ENCODE measurements at places on chromosomes 6 and 20.

DNA sequence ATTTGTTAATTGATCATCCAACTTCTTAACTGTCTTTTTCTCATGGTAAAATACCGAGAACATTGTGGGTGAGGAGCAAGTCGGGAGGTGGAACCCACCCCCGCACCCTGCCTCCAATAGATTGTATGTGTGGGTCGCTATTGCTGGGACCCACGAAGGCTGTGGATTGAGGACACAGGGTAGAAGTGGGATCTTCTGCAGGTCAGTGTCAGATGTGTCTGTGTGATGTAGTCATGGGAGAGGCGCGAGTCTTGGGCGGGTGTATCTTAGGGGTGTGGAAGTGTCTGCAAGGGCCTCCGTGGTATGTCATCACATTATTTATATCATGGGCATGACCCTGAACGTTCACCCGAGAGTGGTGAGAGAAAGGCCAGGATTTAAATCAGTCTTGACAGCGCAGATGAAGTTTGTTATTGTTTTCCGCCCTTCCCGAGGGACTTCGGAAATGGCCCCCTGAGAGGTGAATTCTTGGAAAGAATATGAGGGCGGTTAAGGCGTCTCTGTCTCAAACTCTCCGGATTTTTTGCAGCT is 472 bp upstream of the PAQR8 start:
- no peak for DNase-seq

DNA sequence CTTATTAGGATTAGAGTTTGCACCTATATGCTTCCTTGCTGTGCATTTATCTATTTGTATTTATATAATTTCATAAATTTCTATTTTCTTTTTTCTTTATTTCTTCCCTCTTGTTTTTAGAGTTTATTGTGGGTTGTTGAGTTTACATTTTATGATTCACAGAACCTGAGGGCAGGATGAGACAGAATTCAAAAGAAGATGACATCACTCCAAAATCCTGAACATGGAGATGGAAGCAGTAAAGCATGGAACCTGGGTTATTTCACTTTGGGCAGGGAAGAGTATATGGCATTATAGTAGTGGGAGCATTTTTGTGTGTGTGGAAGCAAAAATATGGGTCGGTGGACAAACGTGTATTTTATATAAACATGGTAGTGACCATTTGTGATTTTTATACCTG is 157.5 kb downstream of the RFX6 start:
- DNase-seq, result no peak

- DNase-seq, result no peak
Observed at GRCh38 chr6:161228921-161229591, 44.8 kb downstream of the AGPAT4 start.

DNA sequence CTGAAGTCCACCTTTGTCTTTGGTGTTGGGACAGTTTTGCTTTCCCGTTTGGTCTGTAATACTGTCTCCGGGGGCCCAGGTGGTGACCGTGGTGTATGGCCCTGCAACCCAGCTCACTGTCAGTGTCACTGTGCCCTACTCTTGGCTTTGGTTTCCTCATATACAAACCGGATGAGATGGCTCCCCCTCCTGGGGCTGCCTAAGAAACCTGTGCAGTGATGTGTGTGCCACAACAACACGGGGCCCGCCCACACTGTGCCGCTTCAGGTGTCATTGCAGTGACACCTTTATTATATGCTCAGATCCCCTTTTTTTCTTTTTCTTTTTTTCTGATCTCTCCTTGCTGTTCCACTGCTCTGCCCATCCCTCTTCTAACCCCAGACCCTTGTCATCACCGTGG is 73.9 kb downstream of the RAMACL start:
- DNase-seq, result no peak

DNA sequence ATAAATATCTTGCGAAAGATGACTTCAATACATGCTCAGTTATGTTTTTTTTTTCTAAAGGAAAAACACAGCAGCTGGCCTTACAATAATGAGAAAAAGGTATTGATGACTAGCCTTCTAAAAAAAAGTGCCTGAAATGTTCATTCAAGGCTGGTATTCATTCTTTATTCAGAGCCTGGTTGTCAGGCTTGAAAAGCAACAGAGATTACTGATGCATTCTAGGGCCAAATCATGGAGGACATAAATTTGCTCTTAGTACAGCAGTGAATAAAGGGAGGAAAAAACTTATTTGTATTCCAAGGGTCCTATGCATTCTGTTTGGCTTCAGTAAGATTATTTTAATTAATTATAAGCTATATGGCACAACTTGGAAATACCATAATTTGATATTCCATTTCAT is 83.5 kb downstream of the WASF1 start:
- no peak for DNase-seq

DNA sequence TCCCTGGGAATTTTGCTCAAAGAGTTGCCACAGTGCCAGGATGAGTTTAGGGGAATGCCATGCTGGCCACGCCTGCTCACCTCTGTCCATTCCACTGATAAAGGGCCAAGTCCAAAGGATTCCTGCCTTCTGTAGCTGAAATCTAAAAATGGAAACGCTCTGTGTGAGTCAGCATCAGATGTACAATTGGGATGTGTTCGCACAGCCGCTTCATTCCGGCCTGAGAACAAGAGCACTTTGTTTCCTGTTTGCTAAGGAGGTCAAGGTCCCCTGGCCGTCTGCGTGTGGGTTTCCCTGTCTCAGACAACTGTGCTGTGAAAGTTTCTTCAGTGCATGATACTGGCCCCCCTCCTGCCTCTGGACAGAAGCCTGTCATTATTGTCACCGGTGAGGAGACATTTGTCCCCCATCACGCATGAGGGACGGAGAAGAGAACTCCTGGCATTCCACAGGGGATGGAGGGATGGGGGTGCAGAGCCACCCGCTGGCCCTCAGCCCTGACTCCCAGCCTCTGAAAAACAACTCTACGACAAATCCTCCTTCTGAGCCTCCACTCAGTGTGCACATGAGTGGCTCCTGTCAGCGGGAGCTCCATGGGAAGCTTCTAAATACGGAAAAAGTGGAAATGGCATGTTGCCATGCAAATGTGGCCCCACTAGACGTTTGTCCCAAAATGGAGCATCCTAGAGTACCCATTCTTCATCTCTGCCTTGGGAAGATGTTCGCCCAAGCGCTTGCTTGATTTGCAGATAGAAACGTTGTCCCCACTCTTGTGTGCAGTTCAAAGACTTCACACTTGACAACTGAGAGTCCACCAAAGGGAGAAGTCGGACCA is 143.5 kb upstream of the AFDN start:
- DNase-seq, result no peak

- no peak for DNase-seq
Observed at GRCh38 chr20:61321481-61321880, 69.4 kb downstream of the CDH4 start.

- no peak for DNase-seq
Observed at GRCh38 chr6:143158113-143158581, 97.5 kb downstream of the AIG1 start.

DNA sequence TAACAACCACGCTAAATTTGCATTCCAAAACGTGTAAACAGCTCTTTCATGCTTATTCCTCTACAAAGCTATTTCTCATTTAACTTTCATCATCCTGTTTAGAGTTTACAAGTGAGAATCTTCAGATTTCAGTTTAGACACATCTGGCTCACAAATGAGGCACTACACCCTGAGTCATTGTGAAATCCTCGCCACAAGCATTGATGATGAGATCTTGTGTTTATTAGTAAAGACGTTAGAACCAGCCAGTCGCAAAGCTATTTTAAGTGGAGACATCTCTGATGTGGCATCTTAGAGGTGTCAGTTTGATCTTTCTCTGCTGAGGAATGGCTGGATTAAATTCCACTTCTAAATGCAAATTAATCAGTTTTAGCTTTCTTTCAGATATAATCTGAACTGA is 8.3 kb upstream of the ISM1 start:
- DNase-seq, result no peak

DNA sequence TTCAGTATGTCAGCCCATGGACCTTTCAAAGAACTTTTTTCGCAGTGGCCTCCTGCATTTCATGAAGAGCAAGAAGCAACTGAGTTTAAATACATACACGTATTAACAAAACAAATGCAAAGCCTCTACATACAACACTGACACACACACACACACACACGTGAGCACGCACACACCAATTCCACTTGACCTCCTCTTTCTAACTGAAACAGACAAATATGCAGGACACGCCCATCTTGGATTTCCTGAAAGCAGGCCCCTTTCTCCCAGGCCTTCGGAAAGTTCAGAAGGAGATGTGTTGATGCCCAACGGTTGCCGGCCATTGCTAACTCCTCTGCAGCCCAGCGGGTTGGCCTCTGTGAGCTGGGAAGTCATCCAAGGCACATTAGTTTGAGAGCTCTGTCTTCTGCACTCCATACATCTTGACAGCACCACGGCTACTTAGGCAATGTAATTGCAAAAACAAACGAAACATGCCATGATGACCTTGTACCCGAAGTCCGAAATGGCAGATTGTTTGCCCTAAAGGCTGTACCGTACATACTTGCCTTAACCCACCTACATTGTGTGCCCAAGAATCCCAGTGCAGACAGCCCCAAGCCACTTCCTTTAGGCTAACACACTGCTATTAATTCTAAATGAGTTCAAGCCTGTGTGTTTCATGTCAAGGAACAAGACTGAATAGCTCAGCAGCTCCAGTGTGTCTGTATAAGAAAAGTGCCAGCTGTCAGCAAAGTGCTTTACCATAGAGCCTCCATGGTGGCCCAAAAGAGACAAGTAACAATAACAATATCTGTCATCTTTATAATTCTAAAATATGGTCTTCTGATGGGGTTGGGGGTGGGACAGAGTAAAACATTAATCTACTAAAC is 138.8 kb upstream of the RNF217 start:
- no peak for DNase-seq

- no peak for DNase-seq
Observed at GRCh38 chr20:36548006-36548315, 6.6 kb downstream of the MYL9 start.

GRCh38 chr6:140909156-140909555 is 1223.6 kb upstream of the GJE1 start:
- DNase-seq, result no peak

DNA sequence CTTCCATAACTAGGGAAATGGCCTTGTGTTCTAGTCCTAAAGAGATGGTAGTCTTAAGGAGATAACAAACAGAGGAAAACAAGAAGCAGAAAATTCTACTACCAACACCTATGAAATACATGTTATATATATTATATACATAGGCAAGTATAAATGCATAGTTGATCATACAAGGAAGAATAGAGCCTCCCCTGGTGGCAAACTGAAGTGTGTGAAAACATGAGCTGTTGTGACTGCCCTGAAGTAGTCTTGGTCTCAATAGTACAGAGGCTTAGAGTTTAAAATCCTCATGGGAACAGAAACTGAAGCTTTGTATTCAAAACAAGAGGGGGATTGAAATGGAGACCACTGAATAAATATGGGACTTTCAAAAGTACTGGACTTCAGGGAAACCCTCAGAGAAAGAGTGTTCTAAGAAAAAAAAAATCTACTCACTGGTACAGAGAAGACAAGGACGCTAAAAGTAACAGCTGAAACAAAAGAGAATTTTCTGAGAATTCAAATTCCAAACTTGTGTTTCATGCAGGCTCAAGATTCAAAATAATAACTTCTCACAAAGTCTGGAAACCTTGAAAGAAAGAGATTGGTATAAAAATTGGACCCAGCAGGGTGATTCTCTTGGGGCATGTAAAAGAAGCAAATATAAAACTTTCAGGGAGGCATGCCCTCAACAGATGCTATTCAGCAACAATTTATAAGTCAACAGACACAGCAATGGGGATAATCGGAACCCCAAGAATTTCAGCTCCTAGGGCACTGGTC is 59.7 kb upstream of the SAMD3 start:
- DNase-seq, result no peak

DNA sequence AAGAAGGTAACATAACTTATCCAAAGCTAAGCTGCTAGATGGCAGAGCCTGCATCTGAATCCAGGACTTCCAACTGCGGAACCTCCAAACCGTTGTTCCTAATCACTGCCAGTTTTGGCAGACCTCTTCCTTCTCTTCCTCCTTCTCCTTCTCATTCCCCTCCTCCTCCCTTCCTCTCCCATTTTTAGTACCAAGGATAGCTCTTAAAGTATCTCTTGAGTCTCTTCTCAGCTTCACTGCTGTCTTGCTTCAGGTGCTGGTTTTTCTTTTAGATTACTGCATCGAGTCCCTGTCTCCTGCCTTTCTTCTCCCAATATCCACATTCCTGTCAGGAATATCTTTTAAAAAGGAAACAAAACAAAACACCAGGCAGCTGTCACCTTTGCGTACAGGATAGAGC is 77.1 kb downstream of the CDYL start:
- no peak for DNase-seq

DNA sequence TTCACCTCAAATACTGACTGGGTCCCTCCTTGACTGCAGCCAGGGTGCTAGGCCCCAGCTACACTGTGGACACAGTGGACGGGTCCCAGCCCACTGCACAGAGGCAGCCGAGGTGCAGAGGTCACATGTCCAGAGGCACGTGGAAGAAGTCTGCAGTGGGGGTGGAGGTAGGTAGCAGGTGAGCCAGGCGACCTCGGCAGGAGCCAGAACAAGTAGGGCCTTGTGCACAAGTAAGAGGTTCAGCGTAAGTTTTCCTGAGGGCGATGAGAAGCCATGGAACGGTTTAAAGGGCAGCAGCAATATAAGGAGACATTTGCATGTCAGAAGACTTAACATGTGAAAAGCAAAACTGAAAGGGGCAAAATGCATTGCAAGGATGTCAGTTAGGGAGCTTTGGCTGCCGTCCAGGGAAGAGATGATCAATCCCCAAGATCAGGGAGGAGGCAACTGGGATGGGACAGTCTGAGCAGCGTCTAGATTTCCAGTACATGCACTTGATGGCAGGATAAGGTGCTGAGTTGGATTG is 49.7 kb upstream of the SNX9 start:
- no peak for DNase-seq

DNA sequence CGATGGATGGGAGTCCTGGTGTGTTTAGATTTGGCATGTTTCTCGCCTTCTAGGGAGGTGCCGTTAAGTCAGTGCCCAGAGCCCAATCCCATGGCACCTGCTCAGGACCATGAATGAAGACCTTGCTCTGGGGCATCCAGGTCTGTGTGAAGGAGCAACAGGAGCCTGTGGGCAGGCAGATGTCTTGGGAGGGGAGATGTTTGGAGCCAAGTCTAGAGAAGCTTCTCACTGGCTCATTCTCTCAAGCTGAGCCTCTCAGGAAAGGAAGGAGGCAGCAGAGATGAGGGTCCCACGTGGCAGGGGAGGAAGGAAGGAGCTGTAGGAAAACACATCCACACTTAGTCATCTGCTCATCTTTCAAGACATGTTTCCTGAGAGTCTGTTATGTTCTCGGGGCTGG is 9.5 kb upstream of the SIRPB1 start:
- DNase-seq, result no peak

DNA sequence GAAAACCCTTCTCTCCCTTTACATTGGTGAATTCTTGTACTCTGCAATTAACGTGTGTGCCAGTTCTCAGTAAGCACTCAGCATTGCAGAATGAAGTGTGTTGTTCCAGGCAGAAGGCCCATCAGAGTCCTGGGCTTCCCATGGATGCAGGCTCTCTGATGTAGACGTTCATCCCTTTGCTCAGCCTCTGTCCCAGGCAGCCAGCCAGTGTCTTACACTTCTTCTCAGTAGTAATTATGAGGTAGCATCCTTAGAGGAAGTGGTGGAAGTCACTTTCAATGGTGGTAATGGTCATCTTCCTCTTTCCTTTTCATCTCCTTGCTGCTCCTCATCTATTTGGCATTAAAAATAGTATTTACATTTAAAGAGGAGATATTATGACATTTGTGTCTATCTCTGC is 66.7 kb upstream of the FYN start:
- no peak for DNase-seq
